Osteocyte (in vitro differentiated cells): ENCODE measurements at places on chromosomes 6 and 20. TPM values are rescaled to one million over a fixed set of nuclear protein-coding genes. Genes with fewer than 3 reads are reported as not detected.

The LPIN3 gene
- 2.9 and 3.2 TPM in 2 replicates for total RNA-seq

The SLPI gene
- not detected in 2 replicates for total RNA-seq

GRCh38 chr6:42925248-42925857 is 3.9 kb upstream of the CNPY3 start:
- H3K4me3 ChIP-seq = no peak overlapping the region
- H3K4me1 ChIP-seq = peaks cover 11% of the 10 kb centered on the region
- no peaks in the 10 kb centered on the region for H3K36me3 ChIP-seq
- DNase-seq = no peak
- no peaks in the 10 kb centered on the region for H3K27me3 ChIP-seq
- H3K27ac ChIP-seq = no peak overlapping the region

The MAS1 gene
- total RNA-seq = not detected in 2 replicates

- H3K4me1 ChIP-seq = peaks cover 5% of the 10 kb centered on the region
- H3K4me3 ChIP-seq = no peak overlapping the region
- no peak for DNase-seq
- H3K27ac ChIP-seq = no peak overlapping the region
Observed at GRCh38 chr20:16407251-16408067, 165.8 kb downstream of the KIF16B start.

DNA sequence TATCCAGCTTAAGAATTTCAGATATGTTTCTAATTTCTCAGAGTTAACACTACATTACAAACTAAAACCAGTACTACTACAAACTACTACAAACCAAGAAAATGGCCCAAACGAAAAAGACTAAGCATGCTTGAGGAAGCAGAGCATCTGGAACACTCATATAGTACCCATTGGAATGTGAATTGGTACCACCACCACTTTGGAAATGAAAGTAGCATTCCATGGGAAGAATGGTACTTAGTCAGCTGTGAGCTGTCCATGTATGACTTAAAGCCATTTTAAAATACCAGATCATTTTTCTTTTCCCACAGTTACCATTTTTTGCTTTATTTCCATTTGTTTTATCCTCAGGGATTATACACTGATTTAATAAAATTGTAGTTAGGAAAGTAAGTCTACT is 30.5 kb downstream of the FBXO9 start:
- no peak for DNase-seq
- H3K4me3 ChIP-seq = no peak overlapping the region
- H3K4me1 ChIP-seq = peaks cover 3% of the 10 kb centered on the region
- no peaks in the 10 kb centered on the region for H3K27me3 ChIP-seq

The BMP2 gene
- total RNA-seq = 0.68 and 0.86 TPM in 2 replicates

- H3K4me1 ChIP-seq = peaks cover 48% of the 10 kb centered on the region
- no peaks in the 10 kb centered on the region for H3K27me3 ChIP-seq
- peaks cover 55% of the 10 kb centered on the region for H3K36me3 ChIP-seq
- DNase-seq = no peak
- no peak overlapping the region for H3K4me3 ChIP-seq
Observed at GRCh38 chr6:93344333-93344835, 75.0 kb downstream of the EPHA7 start.

DNA sequence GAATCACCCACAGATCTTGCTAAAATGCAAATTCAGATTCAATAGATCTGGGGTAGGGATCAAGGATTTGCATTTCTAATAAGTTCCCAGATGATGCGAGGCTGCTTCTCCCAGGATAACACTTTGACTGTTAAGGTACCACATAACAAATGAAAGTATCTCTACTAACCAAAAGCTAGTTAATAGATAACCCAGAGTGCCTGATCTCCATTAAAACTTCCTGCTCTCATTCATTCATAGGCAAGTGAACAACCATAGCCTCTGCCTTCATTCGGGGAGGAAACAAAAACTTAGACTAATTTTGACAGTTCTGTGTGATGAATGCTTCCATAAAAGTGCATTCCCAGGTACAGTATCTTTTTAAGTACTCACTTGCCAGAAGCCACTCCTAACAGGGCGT is 265.6 kb upstream of the BTBD3 start:
- H3K36me3 ChIP-seq = no peaks in the 10 kb centered on the region
- no peak overlapping the region for H3K27ac ChIP-seq
- DNase-seq = no peak
- peaks cover 11% of the 10 kb centered on the region for H3K27me3 ChIP-seq
